Activated naive CD4-positive, alpha-beta T cell treated with anti-CD3 and anti-CD28 coated beads for 36 hours (primary cell): ENCODE measurements at places on chromosomes 6 and 20.

GRCh38 chr20:112396-112795 is 24.9 kb downstream of the DEFB125 start:
- DNase-seq = no peak
- no peaks in the 10 kb centered on the region for H3K36me3 ChIP-seq
- peaks cover 9% of the 10 kb centered on the region for H3K27me3 ChIP-seq
- no peak overlapping the region for H3K4me3 ChIP-seq
- H3K4me1 ChIP-seq = no peaks in the 10 kb centered on the region

- no peaks in the 10 kb centered on the region for H3K4me1 ChIP-seq
- H3K27me3 ChIP-seq = no peaks in the 10 kb centered on the region
- H3K36me3 ChIP-seq = peaks cover 3% of the 10 kb centered on the region
- H3K4me3 ChIP-seq = no peak overlapping the region
- no peak overlapping the region for H3K27ac ChIP-seq
- DNase-seq = no peak
Observed at GRCh38 chr6:110595112-110595511, 118.7 kb upstream of the SLC22A16 start.

DNA sequence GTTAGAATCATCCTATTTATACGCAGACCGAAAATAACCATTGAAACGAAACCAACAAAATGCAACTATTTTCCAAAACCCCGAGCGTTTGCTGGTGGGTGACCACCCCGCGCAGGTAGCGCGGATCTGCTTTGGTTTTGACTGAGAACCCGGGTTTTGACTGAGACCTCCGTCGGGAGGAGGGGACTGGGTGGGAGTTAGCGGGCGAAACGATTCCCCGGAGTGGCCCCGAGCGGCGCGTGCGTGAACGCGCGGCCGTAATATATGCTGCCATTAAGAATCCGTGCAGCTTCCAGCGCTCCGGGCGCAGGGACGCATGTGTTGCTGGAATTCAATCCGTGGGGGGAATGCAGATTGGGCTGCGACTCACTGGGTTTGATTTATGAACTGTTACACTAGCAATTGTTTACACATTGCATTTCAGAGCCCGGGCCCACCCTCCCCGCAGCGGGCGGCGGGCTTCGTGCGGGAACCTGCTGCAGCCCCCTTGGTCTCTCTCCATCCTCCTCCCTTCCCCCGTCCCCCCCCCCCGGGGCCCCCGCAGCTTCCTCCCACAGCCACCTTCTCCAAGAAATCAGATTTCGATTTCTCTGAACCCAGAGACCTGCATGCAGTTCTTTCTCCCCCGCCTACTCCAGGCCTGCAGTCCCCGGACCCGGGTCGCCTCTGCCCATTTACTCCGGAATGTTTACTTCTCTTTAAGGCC is 9.9 kb downstream of the NRN1 start:
- DNase-seq = no peak
- H3K27ac ChIP-seq = no peak overlapping the region
- peak overlapping the region; percentile 77 for H3K4me3 ChIP-seq
- H3K36me3 ChIP-seq = peaks cover 5% of the 10 kb centered on the region
- H3K27me3 ChIP-seq = peaks cover 88% of the 10 kb centered on the region

GRCh38 chr20:46119028-46119546 is 973 bp downstream of the CD40 start:
- no peak for DNase-seq
- peak overlapping the region; percentile 96 for H3K4me3 ChIP-seq
- peaks cover 19% of the 10 kb centered on the region for H3K4me1 ChIP-seq
- H3K27ac ChIP-seq = no peak overlapping the region
- H3K27me3 ChIP-seq = peaks cover 1% of the 10 kb centered on the region

- no peak overlapping the region for H3K4me3 ChIP-seq
- H3K4me1 ChIP-seq = no peaks in the 10 kb centered on the region
- DNase-seq = no peak
- no peak overlapping the region for H3K27ac ChIP-seq
Observed at GRCh38 chr6:138537106-138537505, 37.8 kb upstream of the NHSL1 start.

GRCh38 chr6:21898107-21898796 is 304.7 kb downstream of the SOX4 start:
- H3K4me1 ChIP-seq = no peaks in the 10 kb centered on the region
- H3K27me3 ChIP-seq = no peaks in the 10 kb centered on the region
- no peaks in the 10 kb centered on the region for H3K36me3 ChIP-seq
- no peak overlapping the region for H3K27ac ChIP-seq
- H3K4me3 ChIP-seq = no peak overlapping the region
- DNase-seq = no peak
